NCI-H460 (cell line): ENCODE measurements at places on chromosomes 1 and 21.

- no peak for DNase-seq
These were observed 3.8 kb upstream of the MYOG start for GRCh38 chr1:203089651-203090045.

DNA sequence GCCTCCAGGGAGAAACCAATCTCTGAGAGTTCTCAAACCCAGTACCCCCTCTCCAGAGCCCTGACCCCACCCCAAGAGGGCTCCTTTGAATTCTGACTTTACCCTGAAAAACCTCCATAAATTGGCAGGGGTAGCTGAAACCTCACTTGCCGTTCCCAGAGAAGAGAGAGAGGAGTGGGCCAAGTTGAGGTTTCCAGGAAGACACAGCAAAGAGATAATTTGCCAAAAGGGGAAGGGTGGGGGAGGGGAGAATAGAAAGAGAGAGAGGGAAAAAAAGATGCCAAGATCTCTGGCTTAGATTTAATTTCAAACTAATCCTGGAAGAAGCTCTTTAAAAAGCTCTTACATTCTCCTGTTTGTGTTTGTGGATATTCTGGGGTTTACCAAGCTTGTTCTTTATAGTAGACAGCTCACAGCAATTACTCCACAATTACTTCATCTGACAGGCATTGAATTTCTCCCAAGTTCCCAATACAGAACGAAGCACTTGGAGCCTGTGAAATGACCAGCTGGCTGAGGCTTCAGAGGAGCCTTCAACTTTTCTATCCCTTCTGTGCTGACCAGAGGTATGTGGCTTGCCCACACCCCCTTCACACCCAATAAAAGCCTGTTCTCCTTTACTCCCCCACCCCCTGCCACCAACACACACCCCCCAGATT is 1.1 kb upstream of the GRHL3 start:
- no peak for DNase-seq

DNA sequence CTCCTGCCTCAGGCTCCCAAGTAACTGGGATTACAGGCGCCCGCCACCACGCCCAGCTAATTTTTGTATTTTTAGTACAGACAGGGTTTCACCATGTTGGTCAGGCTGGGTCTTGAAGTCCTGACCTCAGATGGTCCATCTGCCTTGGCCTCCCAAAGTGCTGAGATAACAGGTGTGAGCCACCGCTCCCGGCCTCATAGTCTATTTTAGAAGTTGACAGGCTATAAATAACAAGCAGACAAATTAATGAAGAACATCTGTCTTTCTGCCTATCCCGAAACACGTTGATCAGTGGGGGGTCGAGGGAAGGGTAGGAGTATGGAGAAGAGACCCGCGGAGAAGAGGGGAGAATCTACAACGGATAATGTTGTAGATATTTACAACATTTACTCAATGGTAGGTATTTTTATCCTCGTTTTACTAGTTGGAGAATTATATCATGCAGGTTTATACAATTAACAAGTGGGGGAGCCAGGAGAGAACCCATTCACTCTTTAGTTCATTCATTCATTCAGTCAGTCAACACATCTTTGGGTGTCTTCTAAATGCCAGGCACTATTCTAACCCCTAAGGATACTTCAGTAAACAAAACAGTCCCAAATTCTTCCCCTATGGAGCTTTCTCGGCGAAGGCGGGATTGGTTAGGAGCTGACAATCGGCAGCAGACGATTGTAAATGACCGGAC is 497 bp upstream of the IFNAR2 start:
- DNase-seq: no peak

- DNase-seq: no peak
These were observed 599.6 kb upstream of the ADAMTS5 start for GRCh38 chr21:27566521-27566920.

GRCh38 chr1:100995198-100995988 is 30.2 kb downstream of the DPH5 start:
- DNase-seq: no peak

DNA sequence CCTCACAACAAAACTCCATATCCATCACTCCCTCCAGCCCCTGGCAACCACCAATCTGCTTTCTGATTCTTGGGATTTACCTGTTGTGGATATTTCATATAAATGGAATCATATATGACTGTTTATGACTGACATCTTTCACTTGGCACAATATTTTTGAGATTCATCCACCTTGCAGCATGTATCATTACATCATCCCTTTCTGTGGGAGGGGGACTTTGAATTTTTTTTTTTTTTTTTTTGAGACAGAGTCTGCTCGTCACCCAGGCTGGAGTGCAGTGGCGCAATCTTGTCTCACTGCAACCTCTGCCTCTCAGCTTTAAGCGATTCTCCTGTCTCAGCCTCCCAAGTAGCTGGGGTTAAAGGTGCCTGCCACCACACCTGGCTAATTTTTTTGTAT is 128.2 kb downstream of the ITSN1 start:
- no peak for DNase-seq

DNA sequence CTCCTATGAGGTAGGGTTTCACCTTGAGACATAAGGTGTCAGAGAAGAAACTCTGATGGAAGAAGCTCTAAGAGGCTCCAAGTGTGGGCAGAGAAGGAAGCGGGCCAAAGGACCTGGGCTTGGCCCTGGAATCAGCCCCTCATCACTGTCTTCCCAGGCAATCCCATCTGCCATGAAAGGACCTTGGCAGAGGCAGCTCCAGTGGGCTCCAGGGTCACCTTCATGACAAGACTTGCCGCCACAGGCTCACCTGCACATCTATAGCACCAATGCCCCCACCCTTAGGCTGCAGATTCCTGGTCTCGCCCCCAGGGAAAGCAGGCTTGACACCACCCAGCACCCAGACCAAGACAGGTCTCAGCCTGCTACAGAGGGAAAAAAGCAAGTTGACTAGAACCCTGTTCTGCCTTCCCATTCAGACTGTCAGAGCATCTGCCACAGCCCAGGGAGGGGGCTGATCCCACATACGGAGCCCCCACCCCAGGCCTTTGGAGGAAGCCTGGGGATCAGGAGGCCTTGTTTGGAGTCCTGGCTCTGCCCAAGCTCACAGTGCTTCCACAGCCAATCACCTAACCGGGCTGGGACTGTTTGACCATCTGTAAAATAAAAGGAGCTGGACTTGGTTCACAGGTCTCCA is 490 bp upstream of the FAM110D start:
- no peak for DNase-seq

DNA sequence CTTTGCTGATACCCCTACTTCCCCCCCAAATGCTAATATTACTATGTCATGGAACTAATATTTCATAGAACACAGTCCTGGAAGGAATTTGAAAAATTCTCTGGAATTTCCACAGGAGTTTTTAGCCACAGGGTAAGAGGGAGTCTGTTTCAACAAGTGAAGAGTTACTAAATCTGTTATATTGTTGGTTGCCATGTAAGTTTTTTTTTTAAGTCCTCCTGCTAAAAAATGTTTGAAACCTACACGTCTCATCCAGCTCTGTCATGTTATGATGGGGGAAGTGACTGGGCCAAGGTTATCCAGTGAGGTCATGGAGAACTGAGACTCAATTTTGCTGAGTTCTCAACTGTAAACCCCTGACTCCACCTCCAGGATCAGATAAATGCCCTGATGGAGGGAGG is 60.8 kb upstream of the USP24 start:
- DNase-seq: no peak

DNA sequence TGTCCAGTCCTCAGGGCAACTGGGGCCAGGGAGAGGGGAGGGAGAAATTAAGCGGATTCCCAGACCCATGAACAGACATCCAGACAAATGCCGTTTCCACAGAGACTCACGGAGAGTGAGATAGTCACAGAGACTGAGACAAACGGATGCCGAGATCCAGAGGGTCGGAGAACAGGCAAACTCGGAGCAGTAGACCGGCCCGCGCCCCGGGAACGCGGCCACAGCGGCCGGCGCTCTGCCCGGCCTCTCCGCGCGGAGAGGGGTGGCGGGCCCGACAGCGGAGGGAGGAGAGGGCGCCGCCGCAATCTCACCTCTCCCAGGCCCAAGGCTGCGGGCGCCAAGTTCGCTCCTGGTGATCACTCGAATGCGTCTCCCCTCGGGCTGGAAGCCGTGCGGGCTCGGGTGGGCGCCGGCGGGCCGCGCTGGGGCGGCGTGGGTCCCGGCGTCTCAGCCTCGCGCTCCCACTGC is 831 bp upstream of the FOXD2 start:
- no peak for DNase-seq

DNA sequence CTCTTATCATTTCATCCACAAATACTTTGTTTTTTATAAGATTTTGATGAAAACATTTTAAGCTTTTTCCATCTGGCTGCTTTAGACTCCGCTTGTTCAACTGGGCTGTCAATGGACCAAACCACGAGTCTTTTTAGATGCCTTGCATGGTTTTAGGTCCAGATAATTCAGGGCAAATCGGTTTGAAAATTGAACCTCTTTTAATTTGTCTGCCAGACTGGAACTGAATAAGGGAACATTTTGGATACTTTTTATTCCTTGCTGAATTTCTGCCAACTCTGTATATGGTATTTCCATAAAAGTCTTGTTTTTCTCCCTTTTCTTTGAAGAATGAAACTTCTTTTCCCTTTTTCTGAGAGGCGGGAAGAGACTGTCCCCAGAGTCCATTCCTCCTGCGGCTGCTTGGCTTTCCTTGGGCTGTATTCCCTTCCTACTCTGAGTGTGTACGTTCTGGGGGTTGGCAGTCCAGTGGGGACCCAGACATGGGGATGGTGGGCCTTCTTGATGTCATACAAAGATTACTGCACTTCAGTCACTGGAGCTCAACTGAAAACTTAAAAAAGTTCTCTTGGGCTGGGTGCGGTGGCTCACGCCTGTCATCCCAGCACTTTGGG is 46.5 kb upstream of the CNN3 start:
- DNase-seq: no peak

DNA sequence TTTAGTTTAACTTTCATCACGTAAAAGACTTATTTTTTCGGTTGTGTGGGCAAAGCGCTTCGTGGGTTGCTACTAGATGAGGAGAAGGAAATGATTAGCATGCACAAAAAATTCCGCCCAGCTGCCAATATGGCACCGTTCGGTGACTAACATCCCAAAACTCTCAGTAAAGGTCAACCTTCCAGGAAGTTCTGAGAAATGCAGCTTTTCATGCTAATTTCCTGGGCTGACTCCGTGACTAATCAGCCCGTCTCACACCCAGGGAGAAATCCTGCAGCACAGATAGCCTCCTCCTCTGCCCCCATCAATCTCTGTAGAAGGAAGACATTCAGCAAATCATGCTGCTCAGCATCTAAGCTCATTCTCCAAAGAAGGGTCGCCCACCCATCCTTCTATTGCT is 34.1 kb downstream of the TMCO4 start:
- DNase-seq: peak; percentile 5

- no peak for DNase-seq
These were observed 122.9 kb downstream of the NGF start for GRCh38 chr1:115215110-115215509.

DNA sequence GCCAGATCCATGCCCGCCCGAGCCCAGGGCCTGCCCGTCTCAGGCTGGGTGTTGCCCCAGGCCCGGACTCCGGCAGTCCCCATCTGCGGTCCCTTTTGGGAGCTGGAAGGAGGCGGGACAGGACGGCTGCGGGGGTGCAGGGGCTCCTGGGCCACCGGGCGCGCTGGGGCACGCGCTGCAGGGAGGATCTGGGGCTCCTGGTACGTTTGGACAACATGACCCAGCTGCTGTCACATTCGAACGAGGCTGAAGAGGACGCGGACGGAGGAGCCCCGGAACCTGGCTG is 6.6 kb upstream of the CALML6 start:
- DNase-seq: no peak

- DNase-seq: no peak
These were observed 58.9 kb downstream of the TNFSF18 start for GRCh38 chr1:172991674-172992400.

DNA sequence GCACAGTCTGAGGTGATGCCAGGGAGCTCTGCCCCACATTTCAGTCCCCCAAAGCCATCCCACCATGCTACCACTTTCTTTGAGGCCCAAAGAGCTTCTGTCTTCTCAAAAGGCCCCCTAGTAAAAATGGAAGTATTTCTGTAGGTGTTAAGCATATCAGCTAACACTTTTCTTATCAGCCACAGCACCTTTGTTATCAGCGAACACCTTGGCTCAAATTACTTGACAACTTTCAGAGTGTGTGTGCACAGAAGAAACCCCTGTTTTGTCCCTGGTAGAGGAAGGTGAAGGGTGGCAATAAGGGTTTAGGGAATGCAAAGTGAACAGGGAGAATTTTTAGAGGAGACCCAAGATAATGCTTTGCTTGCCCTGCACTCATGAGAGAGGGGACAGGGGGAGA is 54.8 kb upstream of the GJA8 start:
- no peak for DNase-seq

DNA sequence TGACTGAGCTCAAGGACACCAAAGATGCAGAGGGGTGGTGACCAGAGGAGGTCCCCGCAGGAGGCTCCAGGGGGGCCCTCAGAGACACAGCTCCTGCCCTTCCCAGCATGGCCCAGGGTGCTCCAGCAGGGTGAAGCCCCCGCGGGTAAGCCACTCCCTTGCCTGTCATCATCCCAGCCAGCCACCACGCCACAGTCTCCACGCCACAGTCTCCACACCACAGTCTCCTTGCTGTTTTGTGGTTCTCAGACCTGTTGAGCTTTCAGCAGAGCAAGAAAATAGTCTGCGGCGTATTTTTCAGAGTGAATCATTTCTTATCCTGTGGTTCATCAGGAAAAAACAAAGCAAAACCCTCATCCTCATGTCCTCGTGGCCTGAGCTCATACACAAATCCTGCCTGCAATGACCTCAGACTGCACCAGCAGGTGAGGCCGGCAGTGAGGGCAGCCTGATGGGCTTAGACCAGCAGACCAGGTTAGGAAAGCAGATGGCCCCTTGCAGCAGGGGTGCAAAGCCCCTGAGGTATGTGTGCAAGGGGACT is 25.7 kb upstream of the ABCG1 start:
- DNase-seq: no peak

DNA sequence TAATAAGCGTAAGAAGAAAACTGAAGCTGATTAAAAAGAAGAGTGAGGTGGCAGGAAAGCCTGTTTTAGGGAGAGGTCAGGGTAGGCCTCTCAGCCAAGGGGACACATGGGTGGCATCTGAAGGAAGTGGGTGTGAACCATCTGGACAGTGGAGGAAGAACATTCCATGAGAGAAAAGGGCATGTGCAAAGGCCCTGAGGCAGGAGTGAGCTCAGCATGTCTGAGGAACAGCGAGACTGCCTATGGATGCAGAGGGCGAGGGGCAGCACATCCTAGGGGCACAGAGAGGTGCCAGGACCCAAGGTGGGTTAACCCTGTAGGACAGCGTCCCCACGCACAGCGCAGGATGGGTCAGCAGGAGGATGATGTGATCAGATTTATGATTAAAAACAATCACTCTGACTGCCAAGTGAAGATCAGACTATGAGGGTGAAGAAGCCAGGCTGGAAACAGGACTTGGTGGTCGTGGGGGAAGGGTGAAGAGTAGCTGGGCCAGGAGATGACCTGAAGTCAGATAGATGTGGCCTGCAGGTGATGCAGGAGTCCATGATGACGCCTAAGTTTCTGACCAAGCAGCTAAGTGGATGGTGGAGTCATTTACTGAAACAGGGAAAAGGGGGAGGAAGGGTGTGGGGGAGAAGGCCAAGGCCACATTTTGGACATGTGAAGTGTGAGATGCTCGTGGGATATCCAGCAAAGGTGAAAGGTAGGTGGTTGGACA is 37.9 kb downstream of the PABPC4 start:
- no peak for DNase-seq
